CD4-positive, alpha-beta T cell treated with Interleukin-17A for 4 hours (primary cell): ENCODE measurements at places on chromosomes 16 and 17.

GRCh38 chr16:22787466-22788192 lies 26.3 kb upstream of the HS3ST2 start:
- no peak for DNase-seq

GRCh38 chr16:3480901-3481695 lies 14.2 kb downstream of the C16orf90 start:
- no peak for DNase-seq

DNA sequence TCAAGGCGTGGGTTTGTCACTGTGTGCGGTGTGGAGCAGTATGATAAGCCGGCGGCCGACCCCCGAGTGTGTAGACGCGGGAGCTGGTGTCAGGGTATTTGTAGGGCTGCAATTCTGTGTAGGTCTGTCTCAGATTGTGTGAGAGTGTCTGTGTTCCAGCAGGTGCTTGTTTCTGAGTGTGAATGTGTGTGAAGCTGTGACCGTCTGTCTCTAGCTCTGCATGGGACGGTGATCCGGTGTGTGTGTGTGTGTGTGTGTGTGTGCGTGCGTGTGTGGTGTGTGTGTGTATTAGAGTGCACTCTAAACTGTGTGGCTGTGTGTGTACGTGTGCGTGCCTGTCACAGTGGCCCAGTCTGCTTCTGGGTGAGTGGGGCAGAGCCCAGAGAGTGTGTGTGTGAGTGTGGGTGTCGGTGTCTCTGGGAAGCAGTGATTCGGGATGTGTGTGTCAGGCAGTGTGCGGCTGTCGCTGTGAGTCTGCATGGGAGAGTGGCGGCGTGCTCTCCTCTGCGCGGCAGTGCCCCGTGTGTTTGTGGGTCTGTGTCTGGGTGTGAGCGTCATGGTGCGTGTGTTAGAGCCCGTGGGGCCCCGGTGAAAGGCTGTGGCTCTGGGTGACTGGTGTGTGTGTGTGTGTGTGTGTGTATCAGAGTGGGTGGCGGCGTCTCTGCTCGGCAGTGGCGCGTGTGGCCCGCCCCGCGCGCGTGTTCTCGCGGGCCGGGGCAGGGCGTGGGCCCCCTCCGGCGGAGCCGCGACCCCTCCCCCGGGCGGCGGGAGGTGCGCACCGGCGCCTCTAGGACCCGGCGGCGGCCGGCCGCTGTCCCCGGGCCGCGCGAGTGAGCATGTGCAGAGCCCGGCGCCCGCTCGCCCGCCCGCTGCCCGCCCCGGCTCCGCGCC lies at the start of gene WSCD1:
Gene WSCD1 (plus strand): TSS at position 841 of the 891 bp plus-strand sequence. CDS start 10,280 bp downstream, outside the sequence.
- peak; percentile 3 for DNase-seq

DNA sequence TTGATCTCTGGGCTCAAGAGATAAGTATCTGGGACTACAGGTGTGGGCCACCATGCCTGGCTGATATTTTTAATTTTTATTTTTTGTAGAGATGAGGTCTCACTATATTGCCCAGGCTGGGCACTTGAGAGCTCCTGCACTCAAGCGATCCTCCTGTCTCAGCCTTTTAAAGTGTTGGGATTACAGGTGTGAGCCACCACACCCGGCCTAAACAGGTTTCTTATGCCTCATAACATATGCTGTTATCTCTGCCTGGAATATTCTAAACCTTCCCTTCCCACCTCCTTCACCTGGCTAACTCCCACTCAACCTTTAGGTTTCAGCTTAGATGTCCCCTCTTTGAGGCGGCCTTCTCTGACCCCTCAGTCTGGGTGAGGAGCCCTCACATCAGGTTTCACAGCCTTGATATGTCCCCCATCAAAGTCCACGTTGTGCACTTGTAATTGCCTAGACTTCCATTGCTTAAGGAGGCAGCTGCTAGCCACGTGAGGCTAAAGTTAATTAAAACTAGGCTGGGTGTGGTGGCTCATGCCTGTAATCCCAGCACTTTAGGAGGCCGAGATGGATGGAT lies 8.6 kb upstream of the CNP start:
- no peak for DNase-seq

- DNase-seq: no peak
These were observed 22.7 kb downstream of the NQO1 start for GRCh38 chr16:69703638-69704037.
